ENCODE measurements at places on chromosomes 4 and X.

DNA sequence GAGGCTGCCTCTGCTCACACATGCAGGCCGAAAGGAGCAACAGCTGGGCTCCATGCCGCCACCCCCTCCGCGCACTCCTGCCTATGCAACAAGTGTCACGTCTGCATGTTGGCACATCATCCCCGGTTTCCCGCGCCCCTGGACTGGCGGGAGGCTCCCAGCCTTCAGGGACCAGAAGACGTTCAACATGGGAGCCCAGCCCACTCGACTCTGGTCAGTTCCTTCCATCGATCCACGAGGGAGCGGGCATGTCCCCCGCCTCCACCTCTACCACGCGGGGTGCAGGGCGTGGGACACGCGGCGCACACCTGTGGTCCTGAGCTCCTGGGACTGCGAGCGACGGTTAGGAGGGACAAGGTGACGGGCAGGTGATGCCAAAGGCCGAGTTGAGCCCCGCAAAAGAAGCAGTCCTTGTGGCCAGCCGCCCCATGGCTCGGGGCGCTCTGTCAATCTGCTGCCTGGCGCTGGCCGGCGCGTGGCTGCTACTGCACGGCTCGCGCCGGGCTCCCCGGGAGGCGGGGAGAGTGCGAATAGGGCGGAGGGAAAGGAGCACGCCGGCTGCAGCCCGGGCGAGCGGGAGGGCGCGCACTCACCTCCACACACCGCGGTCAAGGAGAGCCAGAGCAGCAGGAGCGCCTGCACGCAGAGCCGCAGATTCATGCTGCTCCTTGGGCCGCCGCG is 645 bp downstream of the APLN start:
- peak; percentile 30 for DNase-seq

DNA sequence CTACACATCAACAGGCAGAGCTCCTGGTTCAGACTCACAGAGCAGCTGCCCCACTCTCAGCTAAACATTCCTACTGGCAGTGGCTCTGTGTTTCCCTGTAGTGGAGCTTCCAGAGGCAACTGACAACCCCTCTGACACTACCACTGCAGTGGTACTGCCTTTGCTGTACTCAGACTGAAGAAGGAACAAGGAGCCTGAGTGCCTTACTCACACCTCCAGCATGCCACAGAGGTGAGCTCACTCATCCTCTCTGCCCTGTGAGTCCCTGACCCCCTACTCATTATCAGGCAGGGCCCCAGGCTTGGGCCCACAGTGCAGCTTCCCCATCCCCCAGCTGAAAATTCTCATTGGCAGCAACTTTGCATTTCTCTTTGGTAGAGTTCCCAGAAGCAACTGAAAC is 240.5 kb upstream of the POF1B start:
- DNase-seq: no peak

- no peak for DNase-seq
Observed at GRCh38 chr4:147879676-147880075, 147.8 kb downstream of the ARHGAP10 start.

DNA sequence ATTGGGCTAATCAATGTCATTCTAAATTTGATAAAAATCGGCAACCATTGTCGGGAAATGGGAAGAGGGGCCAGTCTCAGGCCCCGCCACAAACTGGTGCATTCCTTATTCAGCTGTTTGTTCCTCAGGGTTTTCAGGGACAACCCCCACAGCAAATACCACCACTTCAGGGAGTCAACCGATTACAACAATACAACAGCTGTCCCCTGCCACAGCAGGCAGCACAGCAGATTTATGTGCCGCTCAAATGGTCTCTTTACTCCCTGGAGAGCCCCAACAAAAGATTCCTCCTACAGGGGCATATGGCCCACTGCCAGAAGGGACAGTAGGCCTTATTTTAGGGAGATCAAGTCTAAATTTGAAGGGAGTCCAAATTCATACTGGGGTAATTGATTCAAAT is 61.8 kb downstream of the ZNF732 start:
- no peak for DNase-seq

GRCh38 chr4:166531703-166532102 is 658.7 kb downstream of the TLL1 start:
- DNase-seq: no peak

- DNase-seq: no peak
Observed at GRCh38 chr4:137993232-137993631, 248.9 kb downstream of the SLC7A11 start.

DNA sequence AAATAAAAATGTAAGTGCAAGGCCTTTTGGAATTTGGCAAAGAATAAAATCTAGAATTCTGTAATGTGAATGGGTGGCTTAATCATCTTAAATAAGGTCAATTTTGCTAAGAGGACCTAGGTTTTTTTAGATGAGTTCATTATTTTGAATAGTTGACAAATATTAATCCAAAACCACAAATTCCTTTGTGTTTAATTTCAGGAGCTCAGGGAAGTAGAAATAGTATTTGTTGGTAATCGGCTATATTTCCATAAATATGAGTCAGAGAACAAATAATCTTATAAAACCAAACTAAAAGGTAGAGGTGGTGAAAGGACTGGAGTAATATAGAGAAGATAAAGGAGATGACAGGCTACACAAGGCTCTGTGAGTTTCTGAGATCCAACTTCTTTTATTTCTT is 190.4 kb upstream of the TLL1 start:
- DNase-seq: no peak

- DNase-seq: no peak
Observed at GRCh38 chr4:24973404-24973746, 57.4 kb downstream of the LGI2 start.

DNA sequence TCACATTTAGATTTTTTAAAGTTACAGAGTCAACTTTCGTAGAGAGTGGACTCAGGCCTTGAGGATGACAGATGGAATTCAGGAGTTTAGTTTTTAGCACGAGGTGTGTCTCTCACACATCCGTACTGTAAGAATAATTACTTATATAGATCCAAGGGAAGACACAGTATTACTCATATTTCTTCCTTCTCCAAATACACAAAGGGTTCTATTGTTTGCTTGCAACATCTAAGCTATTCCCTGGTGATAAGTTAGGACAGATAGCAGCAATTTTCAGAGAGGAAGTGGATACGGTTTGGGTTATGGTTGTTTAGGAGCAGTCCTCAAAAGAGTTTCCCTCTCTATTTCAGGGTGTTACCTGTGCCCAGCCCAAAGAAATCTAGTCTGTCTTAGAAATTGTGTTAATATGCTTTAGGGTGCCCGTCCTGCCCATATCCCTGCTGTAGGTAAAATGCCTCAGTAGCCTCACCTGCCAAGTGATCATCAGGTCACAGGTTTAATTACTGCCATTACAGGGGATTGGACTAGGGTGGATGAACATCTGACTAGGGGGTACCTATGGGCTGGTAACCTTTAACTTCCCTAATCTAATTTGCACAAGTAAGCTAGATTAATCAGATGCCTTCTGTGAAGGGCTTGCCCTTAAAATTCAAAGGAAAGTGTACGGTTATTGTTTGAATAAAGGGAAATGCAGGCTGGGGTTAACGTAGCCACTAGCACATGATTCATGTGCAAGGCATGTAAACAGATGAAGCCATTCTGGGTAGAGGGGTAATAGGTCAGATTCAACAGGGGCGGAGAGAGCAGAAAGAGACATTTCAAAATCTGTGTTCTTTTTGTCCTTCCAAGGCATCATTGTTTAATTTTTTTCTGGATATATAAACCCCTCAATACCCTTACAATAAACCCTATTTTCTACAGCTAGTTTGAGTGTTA is 8.7 kb upstream of the PPP3CA start:
- DNase-seq: peak; percentile 88

DNA sequence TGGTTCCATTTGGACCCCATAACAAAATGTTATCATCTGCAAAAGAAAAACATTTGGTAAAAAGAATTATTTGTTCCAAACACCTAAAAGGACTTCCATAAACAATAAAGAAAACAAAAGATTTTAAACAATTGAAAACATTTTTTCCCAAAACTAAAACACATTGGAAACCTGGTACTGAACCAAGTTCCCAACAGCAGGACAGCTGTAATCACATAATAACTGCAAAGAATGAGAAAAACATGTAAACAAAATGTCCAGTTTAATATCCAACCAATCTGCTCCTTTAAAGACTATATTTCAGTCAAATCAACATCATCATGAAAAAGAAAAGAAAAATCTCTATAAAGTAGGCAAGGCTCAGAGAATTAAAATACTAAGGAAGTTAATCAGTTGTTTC is 36.3 kb downstream of the PRDM5 start:
- DNase-seq: no peak

DNA sequence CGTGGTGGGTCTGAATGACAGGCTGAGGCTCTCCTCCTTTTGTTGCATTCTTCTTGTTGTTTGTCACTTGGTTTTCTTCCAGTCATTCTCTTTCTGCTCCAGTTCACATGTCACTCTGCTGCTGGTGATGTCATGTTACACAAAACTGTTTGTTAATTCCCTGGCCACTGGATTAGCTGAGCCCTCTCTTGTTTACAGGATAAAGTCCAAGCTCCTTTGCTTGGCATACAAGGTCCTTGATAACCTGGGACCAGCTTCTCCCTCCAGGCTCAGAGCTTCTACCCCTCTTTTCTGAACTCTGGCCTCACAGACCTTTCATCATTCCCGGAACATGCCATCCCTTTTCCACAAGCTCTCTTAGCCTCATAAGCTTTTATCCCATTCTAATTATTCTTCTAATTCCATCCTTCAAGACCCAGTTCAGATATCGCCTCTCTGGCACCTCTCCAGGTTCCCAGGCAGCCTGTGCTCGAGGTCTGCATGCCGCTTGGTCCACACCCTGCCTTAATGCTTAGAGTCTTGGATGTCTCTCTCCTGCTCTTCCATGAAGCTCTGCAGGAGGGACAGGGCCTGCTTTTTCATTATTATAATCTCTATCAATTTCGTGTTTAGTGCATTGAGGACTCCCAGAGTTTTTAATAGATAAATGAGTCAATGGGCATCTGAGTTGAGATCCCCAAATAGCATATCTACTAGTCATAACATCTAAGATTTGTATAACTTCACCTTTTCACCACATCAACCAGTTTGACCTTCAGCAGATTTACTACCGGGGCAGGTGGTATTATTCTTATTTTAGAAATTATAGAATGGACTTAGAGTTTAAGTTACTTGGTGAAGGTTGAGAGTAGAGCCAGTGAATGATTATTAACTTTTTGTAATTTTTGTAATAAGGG is 98.7 kb downstream of the TMEM131L start:
- peak; percentile 8 for DNase-seq

DNA sequence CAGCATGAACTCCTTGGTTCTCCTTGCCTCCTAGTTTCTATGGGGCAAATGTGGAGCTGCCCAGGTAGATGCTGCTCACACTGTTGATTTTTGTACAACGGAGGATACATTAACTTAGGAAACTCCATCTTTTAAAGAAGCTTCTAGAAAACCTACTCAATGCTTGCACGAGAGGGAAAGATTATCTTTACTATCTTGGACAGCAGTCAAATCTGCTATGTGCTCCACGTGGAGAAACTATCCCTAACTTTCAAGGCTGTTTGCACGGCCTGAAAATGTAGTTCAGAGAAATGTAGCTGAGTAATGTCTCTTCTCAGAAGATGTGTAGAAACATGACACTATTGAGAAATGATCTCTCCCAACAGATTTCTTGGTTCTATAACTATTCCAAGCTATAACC is 1530.9 kb upstream of the PABPC4L start:
- DNase-seq: no peak

DNA sequence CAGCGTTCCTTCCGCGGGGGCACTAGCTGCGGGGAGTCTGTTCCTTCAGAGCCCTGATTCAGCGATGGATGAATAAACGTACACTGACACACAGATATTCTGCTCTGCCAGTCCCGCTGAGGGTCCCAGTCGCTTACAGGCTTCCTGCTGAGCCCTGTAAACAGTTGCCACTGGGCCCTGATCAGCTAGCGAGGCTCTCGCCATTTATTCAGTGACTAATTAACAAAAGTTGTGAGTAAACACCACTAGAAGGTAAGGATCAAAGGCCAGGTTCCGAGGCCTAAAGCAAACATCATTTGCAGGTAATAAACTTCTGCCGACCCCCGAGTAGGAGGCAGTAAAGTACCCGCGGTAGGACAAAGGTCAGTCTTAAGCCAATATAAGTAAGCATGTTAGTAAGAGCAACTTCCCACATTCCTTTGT is 442.6 kb upstream of the GALNT7 start:
- DNase-seq: peak; percentile 68

DNA sequence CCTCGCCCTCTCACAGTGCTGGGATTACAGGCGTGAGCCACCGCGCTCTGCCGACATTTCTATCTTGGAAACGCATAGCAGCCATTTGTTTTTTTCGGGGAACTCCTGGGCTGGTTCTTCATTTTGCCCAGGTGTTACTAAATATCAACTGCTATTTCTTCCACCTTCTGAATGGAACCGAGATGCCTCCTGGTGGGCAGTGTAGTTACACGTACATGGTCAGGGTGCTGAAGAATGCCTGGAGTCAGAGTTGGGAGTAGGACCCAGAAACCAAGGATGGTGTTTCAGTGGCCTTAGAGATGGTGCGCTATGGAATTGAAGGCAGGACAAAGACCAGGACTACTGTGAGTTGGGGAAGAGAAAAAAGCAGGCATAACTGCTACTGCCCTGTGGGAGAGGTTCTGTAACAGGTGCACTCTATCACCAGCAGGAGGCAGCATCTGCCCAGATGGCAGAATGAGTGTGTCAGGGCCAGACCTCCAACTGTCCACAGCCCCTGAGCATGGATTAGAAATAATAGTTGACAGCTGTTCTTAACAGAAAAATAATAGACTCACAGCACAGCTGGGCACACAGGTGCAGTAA is 81.7 kb downstream of the ZC4H2 start:
- DNase-seq: peak; percentile 14

DNA sequence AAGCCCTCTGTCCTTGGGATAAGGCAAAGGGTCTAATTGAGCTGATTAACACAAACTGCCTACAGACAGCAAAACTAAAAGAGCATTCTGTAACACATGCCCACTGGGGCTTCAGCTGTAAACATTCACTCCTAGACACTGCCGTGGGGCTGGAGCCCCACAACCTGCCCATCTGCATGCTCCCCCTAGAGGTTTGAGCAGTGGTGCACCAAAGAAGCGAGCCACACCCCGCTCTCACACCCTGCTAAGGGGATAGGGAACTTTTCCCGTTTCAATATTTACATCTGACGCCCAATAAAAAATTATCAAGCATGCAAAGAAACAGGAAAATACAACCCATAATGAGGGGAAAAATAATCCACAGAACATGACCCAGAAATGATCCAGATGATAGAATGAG is 46.9 kb upstream of the HSD17B10 start:
- peak; percentile 23 for DNase-seq

- DNase-seq: no peak
Observed at GRCh38 chr4:129377131-129377845, 281.3 kb downstream of the C4orf33 start.

GRCh38 chrX:1108501-1109445 is 103.7 kb downstream of the CRLF2 start:
- DNase-seq: no peak

GRCh38 chrX:1488141-1488540 is 35.4 kb upstream of the ASMTL start:
- DNase-seq: no peak

- DNase-seq: no peak
Observed at GRCh38 chrX:15334561-15334960, 762 bp downstream of the PIGA start.
